ENCODE measurements at places on chromosomes 2 and 18.

DNA sequence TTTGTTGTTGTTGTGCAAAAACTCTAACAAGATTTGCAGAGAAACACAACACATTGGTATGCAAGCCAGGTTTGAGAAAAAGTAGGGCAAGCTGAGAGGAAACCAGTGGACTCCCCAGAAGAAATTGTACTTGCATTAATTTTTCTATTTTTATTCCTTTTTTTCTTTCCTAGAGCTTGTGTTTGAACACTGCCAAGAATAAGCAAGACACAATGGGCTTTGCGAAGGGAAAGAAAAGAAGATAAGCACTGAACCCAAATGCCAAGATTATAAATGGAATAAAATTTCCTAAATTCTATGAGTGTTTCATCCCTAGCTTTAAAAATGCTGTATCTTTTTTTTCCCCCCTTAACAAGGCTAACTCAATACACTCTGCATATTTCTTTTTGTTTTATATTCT lies 17.0 kb upstream of the CYTIP start:
- DNase-seq: peak; percentile 11

DNA sequence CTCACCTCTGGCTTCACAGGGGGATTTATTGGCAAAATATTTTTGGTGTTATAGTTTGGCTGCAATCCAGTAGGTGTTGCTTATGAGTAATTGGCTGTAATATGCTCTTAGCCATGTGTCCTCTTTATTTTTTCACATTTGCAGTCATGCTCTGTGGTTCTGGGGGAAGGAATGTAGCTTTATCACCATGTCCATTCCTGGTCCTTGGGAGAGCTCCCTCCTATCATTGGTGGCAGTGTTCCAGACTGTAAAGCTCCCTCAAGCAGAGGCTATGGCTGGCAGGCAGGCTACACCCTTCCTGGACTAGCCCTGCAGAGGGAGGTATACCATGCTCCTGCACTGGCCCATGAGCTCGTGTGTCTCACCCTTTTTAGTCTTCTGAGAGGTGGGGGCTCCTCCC lies 120.0 kb upstream of the FSIP2 start:
- DNase-seq: no peak

GRCh38 chr2:174729797-174730697 lies 34.2 kb downstream of the CHRNA1 start:
- DNase-seq: no peak

DNA sequence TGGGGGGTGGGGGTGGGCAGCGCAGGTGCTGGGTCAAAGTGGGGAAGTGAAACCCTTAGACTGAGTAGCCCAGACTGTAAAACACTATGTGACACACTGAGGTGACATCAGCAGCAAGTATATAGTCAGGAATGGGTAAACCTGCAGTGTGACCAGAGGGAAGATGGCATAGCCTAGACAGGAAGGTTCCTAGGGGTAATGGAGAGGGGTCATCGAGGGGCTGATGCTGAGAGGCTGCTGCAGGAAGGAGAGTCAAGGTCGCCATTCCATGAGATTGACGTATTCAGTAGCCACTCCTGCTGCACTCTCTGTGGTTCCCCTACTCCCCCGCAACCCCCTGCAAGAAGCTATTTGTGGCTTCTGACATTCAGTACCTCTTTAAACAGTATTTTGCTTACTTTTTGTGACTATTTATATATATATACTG lies 111.7 kb downstream of the CHST9 start:
- DNase-seq: no peak

DNA sequence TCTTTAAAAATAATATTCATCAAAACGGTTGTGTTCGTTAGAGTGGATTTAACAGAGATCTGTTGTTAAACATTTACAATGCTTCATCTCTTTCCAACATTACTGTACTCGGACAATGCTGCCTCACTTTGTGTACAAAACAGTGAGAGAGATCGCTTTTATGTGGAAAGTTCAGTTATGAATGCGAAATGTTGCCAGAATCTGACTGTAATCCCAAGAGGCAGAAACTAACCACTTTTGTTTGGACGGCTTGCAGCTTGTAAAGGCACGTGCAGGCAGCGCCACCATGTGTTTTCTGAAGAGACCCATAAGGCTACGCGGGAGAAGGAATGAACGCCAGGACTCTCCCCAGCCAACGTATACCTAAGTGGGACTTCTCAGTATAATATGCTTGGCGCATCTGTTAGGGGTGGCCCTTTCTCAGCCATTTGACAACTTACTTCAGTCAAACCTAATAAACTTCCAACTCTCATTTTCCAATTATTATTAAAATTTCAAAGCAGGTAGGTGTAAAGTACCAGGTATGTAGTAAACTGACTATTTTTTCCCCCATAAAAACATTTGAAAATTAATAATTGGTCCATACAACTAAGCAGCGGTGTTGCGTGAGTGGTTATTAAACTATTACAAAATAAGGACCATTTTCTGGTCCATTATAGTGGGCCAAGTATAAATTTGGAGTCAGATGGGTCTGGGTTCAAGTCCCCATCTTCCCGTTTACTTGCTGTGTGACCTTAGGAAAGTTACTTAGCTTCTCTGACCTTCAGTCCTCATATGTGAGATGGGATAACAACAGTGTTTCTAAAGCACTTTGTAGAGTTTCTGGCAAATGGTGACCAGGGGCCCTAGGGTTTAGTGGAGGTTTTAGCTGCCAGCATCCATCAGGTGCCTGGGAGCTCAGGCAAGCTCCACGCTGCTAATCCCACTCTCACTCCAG lies 5.6 kb upstream of the NAPG start:
- peak; percentile 83 for DNase-seq

- DNase-seq: peak; percentile 64
Measured at GRCh38 chr18:49189772-49190171, 239.0 kb upstream of the SMAD7 start.

DNA sequence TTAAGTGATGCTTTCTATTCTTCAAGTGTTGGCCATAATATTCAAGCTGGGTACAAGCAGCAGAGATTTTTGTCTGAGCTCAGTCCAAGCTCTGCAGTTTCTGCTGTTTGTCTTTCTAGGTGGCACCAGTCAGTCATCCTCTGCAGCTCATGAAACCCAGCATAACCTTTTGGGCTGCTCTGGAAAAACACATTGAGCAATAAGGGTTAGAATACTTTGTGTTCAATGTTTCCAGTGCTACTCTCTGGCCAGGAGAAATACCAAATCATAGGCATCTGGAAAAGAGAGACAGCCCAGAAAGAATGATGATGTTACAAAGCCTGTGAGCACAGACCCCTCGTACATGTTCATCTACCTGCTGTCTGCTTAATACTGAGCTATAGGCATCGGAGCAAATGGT lies 19.5 kb upstream of the WIPF1 start:
- no peak for DNase-seq

GRCh38 chr2:42141687-42142546 lies 27.2 kb upstream of the EML4 start:
- DNase-seq: peak; percentile 10

DNA sequence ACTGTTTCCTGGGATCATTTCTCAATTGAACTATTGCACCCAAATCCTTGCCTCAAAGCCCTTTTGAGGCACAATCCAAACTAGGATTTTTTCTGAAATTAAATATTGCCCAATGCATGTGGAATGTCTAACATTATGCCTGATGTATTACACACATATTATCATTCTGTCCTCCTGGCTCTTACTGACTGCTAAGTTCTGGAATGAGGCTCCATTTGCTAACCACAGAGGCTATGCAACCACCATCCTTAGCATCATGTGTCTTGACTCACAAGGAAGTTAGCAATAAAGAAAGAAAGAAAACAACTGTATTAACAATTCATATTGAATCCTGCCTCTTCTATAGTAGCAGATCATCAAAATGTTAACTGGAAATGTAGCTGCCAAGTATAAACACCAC lies 1142.7 kb downstream of the CNTNAP5 start:
- no peak for DNase-seq

- DNase-seq: no peak
Measured at GRCh38 chr2:221775096-221775495, 203.0 kb upstream of the EPHA4 start.

DNA sequence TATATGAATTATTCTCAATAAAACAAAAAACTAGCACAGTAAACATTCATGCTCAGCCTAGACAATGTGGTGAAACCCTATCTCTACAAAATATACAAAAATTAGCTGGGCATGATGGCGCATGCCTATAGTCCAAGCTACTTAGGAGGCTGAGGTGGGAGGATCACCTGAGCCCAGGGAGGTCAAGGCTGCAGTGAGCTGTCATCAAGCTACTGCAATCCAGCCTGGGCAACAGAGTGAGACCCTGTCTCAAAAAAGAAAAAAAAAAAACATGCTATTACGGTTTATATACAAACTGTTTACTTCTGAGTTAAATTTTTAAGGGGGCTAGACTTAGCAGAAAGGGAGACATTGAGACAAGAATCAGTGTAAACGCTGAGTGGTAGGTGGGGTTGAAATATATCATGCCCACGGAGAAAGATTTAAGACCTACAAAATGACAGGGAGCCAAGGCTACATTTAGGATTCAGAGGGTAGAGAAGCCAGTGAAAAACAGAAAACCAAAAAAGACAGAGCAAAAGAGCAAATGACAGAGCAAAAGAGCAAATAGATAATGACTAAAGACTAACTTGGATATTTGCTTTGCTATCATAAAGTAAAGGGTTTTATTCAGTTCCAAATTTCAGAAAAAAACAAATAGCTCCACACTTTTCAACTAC lies 7.5 kb downstream of the TTC32 start:
- no peak for DNase-seq

DNA sequence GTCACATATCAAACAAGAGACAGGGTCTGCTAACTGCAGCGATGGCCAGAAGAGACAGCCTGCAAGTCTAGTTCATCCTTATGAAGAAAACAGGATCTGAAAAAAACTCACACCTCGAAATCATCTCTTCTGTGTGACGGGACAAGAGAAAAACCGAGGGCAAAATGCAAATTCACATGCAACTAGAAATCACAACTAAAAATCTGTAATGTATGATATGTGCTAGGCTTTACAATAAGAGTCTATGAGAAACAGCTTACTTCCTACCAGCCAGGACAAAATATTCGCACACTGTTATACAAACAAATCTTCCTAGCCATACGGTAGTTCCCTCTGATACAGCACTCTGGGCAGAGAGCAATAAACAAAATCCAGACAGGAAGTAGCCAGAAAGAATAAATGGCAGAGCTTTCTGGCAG lies 48.8 kb downstream of the ANKRD44 start:
- no peak for DNase-seq

Data from midbrain (tissue), 1 donor.